ENCODE measurements at places on chromosomes 7 and 10. TPM values are rescaled to one million over a fixed set of nuclear protein-coding genes. Genes with fewer than 3 reads are reported as not detected.
A peak's percentile ranks its signal among the peaks of the same experiment; 100 is the strongest.

- DNase-seq: peak; percentile 54
Measured at GRCh38 chr10:102300278-102300843, 55.0 kb downstream of the GBF1 start.

The AKR1D1 gene
- not detected for total RNA-seq

DNA sequence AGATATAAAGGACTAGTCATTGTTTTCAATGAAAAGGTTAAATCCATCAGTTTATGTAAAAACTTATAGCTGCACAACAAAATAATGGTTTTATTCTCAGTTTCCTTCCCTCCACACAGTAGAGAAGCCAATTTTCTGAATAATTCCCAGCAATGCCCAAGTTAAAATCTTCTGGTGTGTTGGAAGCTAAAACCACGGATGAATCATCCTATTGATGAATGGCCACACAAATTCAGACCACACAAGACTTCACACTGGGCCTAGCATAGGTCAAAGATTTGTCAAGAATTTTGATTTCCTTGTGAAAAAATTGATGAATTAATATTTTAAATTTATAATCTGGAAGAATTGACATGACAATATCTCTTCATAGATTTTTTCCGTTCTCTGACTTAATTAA, 617.6 kb downstream of the INHBA start:
- DNase-seq: no peak

The HEPACAM2 gene
- total RNA-seq: 0.21 TPM

DNA sequence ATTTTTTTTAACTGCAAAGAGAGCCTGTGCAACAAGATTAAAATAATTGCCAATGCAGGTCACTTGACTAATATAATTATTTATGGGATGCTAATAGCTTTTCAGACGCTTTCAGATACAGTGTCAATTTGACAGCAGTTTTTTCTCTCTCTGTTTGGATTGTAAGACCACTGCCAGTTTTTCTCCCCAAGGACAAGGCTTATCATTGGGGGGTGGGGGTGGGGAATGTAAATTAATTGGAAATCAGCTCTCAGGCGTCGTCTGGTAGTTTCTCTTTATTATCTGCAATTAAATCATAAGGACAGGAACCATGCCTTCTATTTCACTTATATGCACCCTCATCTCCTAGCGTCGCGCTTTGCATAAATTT, 559 bp upstream of the LRGUK start:
- DNase-seq: no peak

DNA sequence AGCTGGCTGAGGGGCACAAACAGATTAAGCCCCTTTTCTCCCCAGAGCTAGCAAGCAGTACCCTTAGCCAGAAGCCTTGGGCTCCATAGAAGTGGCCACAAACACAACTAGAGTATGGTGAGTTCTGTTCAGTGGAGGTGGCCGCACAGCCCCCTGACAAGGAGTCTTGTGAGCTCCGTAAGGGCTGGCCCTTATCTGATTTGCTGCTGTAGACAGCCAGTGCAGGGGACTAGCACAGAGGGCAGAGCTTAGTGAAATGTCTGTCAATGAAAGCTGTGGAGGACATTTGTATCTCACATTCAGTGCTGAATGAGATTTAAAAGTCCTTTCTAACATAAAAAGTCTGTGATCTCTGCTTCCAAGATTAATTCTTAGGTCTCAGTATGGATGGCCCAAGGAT, 137.3 kb downstream of the AUTS2 start:
- no peak for DNase-seq

The PLEKHS1 gene
- total RNA-seq: 1.4 TPM

- DNase-seq: no peak
Measured at GRCh38 chr7:134533288-134533771, 6.0 kb downstream of the AKR1B10 start.

DNA sequence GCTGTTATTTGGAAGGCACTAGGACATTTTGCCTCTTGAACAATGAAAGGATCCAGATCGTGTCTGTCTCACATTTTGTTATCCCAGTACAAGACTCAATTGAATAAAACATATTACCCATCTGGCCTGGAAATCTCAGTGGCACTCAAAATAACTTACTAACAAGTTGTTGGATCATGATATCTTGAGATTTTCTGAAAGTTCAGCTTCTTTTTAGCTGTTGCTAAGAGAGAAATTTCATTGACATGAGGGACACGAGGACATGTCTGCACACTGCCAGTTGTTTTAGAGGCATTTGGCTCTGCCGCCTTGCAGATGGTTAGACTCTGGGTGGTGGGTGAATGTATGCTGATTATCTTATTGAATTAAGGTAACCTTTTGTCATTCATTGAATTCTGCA, 41.0 kb downstream of the KAT6B start:
- DNase-seq: no peak

The OR2F1 gene
- total RNA-seq: not detected

The HYAL4 gene
- total RNA-seq: not detected

The BAZ1B gene
- total RNA-seq: 59.1 TPM

The PARD3 gene
- 129 TPM for total RNA-seq

The MTPN gene
- 83.3 TPM for total RNA-seq

DNA sequence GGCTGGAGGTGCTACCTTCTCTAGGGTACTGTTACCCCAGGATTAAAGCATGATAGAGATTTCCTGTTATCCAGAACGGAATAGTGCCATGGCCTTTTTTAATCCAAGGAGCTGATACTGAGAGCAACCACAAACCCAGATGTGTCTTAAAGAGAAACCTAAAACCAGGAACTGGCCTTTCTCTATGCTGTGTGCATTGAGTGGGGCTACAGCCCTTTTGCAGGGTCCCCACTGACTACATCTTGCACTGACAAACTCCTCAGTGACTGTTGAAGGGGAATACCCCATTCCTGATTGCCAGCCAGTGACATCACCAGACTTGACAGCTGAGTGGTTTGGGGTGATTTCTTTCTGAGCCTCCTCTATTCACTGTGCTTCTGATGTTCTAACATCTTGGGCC, 81.9 kb upstream of the CAPZA2 start:
- no peak for DNase-seq

DNA sequence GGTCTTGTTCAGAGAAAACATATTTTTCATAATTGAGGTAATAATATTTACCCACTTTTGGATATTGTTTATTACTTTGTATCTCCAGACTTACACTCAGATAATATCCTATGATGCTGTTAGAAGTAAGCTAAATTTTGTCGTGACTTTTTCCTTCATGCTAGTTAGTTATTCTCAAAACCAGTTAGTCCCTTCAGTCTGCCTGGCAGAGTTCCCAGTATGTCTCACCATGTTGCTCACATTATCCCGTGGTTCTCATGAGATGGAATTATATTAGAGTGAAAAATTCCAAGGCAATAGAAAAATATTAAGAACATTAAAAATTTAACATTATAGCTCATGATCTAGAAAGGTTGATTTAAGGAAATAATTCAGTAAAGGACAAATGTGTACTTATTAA, 81.5 kb upstream of the SMIM30 start:
- peak; percentile 8 for DNase-seq

- no peak for DNase-seq
Measured at GRCh38 chr10:96410296-96410695, 51.5 kb upstream of the OPALIN start.

GRCh38 chr7:110889335-110889734, 201.6 kb upstream of the LRRN3 start:
- DNase-seq: no peak

The ABI1 gene
- total RNA-seq: 44.1 TPM

- DNase-seq: peak; percentile 23
Measured at GRCh38 chr10:58644311-58644710, 131.6 kb downstream of the BICC1 start.

- DNase-seq: no peak
Measured at GRCh38 chr10:3683560-3683959, 101.4 kb downstream of the KLF6 start.

GRCh38 chr10:17655567-17656146, 11.7 kb downstream of the STAM start:
- no peak for DNase-seq

DNA sequence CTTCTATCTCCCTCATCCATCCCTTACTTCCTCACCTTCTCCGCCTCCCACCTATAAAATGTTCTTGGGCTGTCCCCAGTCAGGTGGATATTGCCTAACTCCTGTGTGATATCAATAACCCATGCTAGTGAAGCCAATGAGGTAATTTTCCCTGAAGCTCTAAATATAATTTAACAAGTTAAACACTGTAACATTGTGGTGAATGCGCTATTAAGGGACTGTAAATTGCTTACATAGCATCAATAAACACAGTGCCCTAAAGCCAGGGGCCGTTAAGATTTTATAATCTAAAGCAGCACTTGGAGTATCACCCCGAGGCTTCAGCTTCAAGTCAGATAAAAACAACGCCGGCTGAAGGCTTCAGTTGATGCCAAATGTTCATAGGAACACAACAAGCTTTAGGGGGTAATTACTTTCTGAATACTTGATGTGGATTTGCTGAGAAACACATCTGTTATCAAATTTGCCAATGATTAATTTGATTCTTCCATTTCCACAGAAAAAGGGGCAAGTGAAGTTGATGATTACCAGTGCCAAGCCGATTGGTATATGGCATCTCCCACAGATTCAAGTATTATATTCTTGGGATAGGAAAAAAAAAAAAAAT, 138.4 kb downstream of the CREB5 start:
- DNase-seq: no peak

The LCOR gene
- 49.1 TPM for total RNA-seq

The CCDC3 gene
- total RNA-seq: 15.0 TPM

- peak; percentile 51 for DNase-seq
Measured at GRCh38 chr7:151062399-151063211, 3.2 kb downstream of the SLC4A2 start.

GRCh38 chr7:107172276-107173032, 3.7 kb downstream of the HBP1 start:
- no peak for DNase-seq

DNA sequence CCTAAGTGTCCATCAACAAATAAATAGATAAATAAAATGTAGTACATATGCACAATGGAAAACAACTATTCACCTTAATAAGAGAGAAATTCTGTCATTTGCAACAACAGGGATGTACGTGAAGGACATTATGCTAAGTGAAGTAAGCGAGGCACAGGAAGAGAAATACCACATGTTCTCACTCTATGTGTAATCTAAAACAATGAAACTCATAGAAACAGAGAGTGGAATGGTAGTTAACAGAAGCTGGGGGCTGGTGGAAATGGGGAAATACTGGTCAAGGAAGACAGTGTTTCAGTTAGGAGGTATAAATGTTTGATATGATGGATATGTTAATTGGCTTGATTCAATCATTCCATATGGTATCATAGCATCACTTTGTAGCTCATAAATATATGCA, 43.1 kb downstream of the ARL4A start:
- DNase-seq: no peak

DNA sequence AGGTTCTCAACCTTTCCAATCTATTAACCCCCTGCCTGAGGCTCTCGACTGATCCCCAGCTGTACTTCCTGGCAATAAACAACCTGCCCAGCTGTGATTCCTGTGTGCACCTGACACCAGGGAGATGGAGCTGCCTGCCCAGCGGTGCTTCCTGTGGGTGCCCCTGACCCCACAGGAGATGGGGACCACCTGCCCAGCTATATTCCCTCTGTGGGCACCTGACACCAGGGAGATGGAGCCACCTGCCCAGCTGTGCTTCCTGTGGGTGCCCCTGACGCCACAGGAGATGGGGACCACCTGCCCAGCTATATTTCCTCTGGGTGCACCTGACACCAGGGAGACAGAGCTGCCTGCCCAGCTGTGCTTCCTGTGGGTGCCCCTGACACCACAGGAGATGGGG, 184.0 kb downstream of the DIP2C start:
- DNase-seq: no peak

DNA sequence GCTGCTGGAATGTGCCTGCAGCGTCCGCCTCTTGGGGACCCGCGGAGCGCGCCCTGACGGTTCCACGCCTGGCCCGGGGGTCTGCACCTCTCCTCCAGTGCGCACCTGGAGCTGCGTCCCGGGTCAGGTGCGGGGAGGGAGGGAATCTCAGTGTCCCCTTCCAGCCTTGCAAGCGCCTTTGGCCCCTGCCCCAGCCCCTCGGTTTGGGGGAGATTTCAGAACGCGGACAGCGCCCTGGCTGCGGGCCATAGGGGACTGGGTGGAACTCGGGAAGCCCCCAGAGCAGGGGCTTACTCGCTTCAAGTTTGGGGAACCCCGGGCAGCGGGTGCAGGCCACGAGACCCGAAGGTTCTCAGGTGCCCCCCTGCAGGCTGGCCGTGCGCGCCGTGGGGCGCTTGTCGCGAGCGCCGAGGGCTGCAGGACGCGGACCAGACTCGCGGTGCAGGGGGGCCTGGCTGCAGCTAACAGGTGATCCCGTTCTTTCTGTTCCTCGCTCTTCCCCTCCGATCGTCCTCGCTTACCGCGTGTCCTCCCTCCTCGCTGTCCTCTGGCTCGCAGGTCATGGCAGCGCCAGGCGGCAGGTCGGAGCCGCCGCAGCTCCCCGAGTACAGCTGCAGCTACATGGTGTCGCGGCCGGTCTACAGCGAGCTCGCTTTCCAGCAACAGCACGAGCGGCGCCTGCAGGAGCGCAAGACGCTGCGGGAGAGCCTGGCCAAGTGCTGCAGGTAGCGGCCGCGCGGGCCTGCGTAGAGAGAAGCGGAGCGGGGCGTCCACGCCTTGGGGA, 645 bp downstream of the SLC26A4 start:
- DNase-seq: peak; percentile 64

- DNase-seq: no peak
Measured at GRCh38 chr7:69190025-69190424, 408.2 kb upstream of the AUTS2 start.

GRCh38 chr7:130971297-130971696, 237.3 kb upstream of the KLF14 start:
- DNase-seq: no peak

The TMEM176B gene
- 27.5 TPM for total RNA-seq

DNA sequence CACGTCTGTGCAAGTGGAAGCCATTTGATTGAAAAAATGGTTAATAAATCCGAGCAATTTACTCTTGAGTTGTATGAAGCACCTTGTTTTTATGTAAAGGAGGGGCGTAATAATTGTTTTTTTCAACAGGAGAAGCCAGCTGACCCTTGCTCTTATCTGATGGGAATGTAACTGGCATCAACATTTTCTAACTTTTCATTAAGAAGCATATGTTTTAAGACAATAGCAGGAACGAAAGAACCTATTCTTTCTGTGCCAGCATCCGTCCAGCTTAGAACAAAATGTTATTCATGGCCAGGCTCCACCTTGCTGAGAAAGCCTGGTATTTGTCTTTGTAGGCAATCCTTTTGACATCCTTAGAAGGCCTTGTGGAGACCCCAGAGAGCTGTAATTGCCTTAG, 22.2 kb upstream of the AFAP1L2 start:
- peak; percentile 15 for DNase-seq

- no peak for DNase-seq
Measured at GRCh38 chr10:132320654-132321469, 11.1 kb upstream of the LRRC27 start.

DNA sequence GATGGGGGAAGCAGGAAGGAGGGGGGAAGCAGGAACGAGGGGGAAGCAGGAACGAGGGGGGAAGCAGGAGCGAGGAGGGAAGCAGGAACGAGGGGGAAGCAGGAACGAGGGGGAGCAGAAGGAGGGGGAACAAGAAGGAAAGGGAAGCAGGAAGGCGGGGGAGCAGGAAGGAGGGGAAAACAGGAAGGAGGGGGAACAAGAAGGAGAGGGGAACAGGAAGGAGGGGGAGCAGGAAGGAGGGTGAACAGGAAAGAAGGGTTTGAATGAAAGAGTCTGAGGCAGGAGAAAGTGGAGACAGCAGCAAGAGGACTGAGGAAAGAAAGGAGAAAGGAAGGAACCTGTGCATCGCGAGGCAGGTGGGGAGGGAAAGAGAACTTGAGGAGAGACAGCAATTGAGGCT, 256.6 kb downstream of the PTEN start:
- DNase-seq: no peak

The GARIN1A gene
- total RNA-seq: 0.10 TPM

The TYSND1 gene
- total RNA-seq: 14.0 TPM

- no peak for DNase-seq
Measured at GRCh38 chr7:28267012-28267411, 86.4 kb upstream of the JAZF1 start.

The CYP2E1 gene
- total RNA-seq: 0.31 TPM

The OR13A1 gene
- total RNA-seq: not detected
